ENCODE measurements at places on chromosomes 7 and 10.
A peak's percentile ranks its signal among the peaks of the same experiment; 100 is the strongest.

GRCh38 chr7:15977663-15978062 is 291.2 kb upstream of the MEOX2 start:
- no peak for DNase-seq

DNA sequence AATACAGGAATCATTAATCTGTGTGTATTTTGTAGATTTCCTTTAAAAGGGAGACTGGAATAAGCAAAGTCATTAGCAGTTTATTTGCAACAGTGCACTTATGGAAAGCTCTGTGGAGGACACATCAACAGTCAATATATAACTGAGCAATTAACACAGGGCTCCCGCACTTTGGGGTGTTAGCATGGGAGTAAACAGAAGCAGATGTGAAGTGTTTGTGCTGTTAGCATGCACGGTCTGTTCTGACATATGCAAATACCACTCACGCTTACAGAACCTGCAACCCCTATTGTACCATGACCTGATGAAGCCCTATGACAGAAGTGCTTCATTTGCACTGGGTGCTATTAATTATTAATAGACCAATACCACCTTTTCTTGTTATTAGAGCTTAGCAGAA is 118.9 kb downstream of the PPP1R3A start:
- DNase-seq = no peak

DNA sequence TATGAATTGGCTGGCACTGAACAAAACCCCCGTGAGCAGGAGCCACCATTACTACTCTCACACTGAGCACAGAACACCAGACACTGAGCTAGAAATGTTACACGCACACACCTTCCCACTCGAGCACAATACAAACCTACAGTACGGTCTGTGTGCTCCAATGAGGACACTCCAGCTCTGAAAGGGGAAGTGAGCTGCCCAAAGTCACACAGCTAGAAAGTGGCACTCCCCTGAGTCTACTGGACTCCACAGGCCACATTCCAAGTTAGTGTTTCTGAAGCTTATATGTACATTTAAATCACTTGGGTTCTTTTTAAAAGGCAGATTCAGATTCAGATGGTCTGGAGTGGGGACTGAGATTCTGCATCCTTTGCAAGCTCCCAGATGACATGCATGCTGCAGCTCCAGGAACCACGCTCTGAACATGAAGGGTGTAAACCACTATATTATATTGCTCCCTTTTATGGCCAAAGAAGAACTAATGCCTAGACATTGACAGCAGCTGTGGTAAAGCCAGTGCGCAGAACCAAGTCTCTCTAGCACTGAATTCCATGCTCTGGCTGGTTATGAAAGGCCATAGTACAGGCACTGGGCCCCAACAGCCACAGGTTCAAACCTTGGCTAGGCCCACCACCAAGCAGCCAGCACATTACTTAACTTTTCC is 77.1 kb downstream of the FRMPD2 start:
- DNase-seq = no peak

GRCh38 chr10:62079885-62080559 is 178.5 kb downstream of the ARID5B start:
- no peak for DNase-seq

- no peak for DNase-seq
These were observed 45.7 kb downstream of the SKIDA1 start for GRCh38 chr10:21479570-21480315.

DNA sequence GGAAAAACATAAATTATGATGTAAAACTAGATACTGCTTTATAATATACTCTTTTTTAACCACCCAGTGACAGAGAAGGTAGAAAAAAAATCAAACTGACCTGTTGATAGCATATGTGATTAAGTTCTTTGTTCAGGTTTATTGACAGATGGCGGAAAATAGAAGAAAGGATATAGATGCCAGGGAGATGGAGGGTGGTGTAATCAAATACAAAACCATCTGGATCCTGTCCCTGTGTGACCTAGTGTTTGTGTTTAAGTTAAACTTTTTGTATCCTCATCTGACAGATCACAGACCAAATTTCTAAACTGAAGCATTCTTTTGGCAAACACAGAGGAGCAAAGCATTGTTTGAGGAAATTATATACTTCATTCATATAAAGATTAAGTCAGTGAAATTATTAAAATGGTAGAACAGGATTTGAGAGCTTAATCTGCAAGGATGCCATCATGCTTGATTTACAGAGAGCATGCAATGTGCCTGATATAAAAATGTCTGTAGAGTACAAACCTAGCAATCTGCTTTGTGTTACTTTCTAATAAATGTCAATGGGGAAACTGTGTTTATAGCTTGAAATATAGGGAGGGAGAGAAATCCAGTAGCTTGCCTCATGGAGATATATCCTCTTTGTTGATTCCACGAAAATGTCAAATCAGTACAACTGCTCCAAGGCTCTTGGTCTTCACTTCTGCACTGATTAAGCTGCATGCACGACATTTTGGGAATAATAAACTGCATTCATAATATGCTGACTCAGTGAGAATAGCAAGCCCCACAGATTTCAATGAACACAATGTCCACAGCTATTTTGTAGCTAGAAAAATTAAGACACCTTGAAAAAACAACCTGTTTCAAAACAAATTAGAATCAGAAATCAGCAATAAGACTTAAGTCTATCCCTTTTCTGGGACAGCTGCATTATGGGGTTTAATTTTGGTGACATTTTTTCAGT is 39.0 kb downstream of the SEM1 start:
- DNase-seq = peak; percentile 51

- no peak for DNase-seq
These were observed 75.4 kb upstream of the PDSS1 start for GRCh38 chr10:26621889-26622711.

DNA sequence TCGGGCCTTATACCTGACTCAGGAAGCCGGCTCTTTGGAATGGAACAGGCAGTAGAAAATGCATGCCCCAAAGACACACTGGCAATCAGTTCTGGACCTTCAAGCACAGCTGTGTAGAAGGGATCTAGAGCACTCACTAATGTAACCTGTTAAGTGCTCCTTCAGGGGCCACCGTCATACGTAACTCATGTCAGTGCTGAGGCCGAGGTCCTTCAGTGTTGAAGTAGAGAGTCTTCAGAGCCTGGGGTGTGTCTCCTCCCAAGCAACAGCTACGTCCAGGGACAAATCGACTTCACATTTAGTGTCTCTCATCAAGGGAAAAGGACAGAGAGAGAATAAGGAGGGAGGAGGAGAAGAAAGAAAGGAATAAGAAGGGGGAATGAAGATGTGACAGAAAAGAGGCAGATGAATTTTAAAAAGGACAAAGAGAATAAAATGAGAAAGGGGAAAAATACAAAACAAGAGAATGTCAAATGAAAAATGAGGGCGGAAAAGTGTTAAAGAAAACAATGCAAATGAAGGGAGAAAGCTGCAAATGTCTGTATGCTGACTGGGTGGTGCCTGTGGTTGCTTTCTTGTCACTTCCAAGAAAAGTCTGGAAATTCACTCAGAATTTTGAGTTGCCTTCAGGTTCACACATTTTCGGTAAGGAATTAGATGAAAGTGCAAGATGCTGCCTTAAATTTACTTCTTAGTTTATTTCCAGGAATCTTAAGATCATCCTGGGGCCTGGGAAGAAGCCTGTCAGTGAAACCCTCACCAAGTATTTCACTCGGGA is 989.4 kb downstream of the GRID1 start:
- no peak for DNase-seq

- DNase-seq = peak; percentile 7
These were observed 18.5 kb downstream of the BICC1 start for GRCh38 chr10:58531084-58531695.
